Stimulated activated CD8-positive, alpha-beta memory T cell treated with anti-CD3 and anti-CD28 coated beads, Interleukin-15, amount 100 ng/mL, for 48 hours (primary cell): ENCODE measurements at places on chromosomes 16 and 17.

DNA sequence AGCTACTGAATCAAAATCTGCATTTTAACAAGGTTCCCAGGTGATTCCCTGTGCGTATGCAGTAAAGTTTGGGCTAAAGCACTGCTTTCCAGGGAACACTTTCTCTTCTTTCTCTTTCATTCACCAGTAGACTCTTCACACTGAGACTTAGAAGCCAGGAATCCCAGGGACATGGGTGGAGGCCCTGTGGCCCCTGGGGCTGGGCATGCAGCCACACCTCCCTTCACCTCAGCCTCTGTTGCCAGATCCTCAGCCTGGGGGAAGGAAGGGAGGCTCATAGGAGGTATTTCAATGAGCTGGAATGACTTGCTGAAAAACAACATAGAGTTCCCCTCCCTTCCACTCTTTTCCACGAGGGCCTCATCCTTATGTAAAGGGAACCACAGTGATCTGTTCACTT is 1.2 kb downstream of the G6PC3 start:
- no peak for DNase-seq

DNA sequence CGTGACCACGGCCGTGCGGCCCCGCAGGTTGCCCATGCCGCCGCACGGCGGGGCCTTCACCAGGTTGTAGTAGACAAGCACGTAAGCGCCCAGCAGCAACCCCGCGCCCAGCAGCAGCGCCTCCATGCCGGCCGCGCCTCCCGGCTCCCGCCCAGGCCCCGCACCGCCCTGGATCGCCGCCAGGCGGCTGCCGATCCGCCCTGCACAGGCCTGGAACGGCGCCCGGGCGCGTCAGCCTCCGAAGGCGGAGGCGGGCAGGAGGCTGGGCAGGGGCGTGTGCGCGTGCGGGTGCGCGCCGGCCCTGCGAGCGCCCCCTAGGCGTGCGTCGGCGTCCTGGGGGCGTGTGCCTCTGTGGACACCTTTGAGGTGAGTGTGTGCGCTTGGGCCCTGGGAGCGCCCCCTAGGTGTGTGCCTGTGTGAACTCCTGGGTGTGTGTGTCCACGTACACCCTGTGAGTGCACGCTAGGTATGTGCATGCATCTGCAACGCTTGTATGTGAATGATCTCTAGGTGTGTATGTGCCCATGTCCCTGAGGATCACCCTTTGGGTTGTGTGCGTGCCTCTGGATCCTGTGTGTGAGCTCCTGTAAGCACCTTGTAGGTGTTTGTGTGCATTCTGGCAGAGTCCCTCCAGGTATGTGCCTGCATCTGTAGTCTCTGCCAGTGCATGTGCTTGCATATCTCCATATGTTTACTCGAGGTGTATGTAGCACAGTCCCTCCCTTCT is at the start of gene DHRS13:
DHRS13 (minus strand) TSS at position 261 of the 727 bp plus-strand sequence; CDS start at position 126, 135 bp downstream.
- DNase-seq: peak; percentile 91

DNA sequence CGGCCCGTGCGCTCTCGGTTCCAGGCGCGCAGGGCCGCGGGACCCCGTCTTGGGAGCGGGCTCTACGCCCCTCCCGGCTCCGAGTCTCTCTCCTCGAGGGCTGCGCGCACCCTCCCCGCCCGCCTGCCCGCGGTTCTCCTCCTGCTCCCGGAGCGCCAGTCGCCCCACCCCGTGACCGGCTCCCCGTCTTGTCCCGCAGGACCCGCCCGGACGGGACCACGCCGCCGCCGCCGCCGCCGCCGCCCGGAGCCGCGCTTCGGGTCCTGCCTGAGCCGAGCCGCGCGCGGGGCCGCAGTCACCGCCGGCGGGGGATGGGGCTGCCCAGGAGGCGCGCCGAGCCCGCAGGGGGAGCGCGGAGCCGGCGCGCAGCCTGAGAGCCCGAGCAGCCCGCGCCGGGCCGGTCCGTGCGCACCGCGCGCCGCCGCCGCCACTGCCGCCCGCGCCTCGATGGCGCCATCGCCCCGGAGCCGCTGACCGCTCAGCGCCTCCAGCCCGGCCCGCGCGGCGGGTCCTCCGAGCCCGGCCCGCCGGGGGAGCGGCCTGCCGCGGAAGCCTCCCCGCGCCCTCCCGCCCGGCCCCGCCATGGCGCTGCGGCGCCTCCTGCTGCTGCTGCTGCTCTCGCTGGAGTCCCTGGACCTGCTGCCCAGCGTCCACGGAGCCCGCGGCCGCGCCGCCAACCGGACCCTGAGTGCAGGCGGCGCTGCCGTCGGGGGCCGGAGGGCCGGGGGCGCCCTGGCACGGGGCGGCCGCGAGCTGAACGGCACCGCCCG is at the start of gene SHISA6:
SHISA6 (plus strand) TSS at position 373 of the 770 bp plus-strand sequence.
- DNase-seq: no peak

- DNase-seq: no peak
These were observed 223.2 kb upstream of the GSE1 start for GRCh38 chr16:85389679-85390470.

DNA sequence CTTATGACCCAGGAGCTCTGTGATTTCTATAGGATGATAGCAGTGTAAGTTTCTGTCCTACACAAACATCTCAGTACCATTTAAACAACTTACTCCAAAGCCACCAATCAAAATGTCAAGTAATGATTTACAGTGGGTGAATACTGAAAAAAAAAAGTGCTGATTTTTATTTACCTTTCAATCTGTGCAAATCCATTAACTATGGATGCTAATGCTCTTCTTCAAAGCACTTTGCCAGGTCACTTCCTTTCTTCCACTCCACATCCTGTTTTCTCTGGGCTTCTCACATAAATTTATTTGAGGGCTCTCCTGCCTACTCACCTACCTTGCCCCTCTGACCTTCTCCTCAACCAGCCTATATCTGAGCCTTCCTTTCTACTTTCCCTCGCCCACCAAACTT is 101.6 kb downstream of the SKAP1 start:
- DNase-seq: no peak

DNA sequence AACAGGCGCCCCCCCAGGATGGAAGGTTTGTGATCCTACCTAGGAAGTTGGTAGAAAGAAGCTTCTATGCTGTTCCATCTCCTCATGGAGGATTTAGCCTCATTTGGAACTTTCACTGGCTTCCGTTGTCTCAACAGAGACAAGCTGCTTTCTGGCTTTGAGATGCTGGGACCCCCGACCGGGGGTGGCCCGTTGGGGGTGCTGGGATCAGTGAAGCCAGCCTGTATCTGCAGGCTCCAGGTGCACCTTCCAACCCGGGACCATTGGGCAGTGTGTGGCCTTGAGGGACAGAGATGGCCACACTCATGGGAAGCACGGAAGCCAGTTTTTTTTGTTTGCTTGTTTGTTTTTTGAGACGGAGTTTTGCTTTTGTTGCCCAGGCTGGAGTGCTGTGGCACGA is 15.4 kb downstream of the CIBAR2 start:
- DNase-seq: no peak

- DNase-seq: no peak
These were observed 45.4 kb downstream of the SOX8 start for GRCh38 chr16:1026784-1027500.

DNA sequence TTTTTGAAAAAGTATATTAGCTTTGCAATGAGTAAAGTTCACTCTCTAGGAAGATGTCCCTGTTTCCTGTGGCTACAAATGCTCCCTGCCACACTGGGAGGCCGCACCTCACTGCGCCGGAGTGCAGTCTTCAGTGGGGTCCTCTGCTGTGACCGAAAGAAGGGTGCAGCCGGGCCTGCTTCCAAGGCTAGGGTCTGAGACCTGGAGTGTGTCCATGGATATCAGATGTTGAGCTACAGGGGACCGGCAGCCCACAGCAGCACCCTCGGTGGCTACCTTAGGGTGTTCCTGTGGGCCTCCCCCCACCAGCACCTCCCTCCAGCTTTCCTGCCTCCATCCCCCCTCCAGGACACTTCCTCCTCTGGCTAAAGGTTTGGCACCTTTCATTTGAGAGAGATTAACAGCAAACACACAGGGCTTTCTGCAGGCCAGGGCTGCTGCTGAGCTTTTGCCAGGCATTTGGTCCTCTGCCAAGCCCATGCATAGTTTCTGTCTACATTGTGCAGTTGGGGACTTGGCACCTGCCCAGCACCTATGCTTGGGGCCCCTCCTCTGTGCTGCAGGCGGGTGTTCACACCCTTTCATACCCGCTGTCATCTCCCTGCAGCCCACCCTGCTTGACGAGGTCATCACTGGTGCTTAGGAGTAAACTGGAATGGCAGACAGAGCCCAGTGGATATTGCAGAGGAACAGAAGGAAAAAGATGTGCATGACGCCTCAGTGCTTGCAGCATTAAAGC is 33.8 kb upstream of the CRISPLD2 start:
- DNase-seq: no peak

- no peak for DNase-seq
These were observed 171.7 kb downstream of the ABCC12 start for GRCh38 chr16:47983999-47984580.

DNA sequence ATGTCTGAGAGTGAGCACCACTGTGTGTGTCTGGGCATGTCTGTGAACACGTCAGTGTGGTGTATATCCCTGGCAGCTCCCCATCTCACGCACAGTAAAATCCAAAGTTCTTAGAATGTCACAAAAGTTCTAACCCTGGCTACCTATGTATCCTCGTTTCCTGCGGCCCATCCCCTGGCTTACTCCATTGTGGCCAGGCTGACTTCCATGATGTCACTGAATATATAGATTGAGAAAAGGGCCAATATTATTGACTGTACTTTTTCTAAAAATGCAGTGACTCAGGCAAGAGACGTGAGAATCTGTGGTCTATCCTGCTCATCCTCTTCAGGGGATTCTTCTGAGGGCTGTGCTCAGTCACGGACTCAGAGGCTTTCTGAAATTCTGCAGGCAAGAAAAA is 963 bp upstream of the METTL22 start:
- no peak for DNase-seq

- DNase-seq: no peak
These were observed 9.0 kb upstream of the CLEC18A start for GRCh38 chr16:69942099-69942491.

GRCh38 chr17:65355246-65355645 is 206.2 kb downstream of the AXIN2 start:
- DNase-seq: no peak

- DNase-seq: no peak
These were observed 15.4 kb downstream of the CNOT1 start for GRCh38 chr16:58614212-58614611.

DNA sequence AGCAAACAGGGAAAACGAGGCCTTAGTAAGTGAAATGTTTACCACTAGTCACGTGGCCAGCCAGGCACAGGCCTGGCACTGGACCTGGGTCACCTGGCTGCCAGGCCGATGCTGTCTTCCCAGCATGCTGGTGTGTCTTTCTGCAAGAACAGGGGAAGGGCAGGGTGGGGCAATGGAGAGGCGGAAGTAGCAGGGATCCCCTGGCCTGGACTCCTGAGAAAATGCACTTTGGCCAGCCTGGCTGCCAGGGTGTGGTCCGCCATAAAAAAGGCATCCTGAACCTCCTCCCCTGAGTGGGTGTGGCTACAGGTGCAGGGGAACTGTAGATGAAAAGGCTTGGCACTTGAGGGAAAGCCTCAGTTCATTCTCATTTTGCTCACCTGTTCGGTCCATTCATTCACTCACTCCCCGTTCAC is 1.0 kb upstream of the ANKRD40CL start:
- no peak for DNase-seq

GRCh38 chr16:79006765-79007164 is 593.8 kb downstream of the MAF start:
- DNase-seq: no peak

DNA sequence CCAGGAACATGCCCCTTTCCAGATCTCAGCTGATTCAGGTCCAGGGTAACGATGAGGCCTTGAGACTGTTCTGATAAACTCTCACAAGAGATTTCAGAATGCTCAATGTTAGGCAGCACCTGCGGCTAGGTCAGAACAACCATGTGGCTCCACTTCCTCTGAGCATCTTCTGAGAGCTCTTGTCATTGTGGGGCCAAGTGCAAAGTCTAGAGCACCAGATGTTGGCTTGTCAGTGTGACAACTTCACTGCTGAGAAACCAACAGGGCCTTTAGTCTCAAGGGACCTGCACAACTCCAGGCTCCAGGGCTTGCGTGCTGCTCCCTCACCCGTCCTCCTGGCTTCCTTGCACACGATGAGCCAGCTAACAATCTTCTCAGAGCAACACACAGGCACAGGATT is 29.0 kb downstream of the FCSK start:
- DNase-seq: no peak

- no peak for DNase-seq
These were observed 282.0 kb downstream of the BCAS3 start for GRCh38 chr17:60959696-60960095.

DNA sequence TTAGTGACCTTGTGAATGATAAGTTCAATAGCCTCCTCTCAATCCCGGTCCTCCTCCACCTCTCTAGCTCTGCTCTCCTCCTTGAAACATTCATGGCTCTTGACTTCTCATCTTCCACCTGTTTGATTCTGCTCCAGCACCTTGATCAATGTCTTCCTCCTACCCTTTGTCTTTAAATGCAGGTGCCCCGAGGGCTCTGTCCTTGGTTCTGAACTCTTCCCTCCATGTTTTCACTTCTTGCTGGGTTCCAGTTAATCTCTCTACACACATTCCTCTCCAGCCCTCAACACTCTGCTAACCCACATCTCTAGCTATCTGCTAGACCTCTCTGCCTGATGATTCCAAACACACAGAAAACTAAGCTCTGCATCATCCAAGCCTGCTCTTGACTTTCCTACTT is 13.4 kb downstream of the CD300E start:
- no peak for DNase-seq

DNA sequence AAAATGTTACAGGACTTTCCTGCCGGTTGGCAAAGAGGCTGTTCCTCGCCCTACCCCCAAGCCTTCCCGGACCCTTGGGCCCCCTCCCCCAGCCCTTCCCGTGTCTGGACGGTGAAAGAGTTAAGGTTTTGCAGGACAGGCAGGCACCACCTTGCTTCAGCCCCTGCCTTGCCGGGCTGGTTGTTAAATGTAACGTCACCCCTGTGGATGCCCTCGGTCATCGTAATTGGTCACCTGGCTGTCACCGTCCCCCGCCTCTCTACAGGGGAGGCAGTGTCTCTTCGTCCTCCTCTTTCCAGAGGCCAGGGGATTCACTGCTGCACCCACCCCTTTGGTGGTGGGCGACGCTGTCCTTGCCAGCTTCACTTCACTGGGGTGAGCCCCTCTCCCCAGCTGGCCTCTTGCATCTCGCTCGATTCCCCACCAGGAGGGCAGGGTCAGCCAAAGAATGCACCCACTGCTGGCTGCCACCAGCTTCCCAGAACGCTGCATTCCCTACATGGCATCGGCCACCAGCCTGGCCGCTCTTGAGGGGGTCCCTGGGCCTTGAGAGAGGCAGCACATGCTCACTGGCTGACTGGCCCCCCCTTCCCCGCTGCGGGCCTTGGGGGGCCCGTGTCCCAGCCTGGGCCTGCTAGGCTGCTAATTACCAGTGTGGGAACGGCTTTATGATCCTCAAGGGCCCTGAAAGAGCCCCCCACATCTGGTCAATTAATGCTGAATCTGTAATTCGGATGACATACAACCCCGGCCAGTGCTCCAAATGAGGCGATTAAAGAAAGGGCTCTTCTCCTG is 25.2 kb upstream of the GSE1 start:
- no peak for DNase-seq

DNA sequence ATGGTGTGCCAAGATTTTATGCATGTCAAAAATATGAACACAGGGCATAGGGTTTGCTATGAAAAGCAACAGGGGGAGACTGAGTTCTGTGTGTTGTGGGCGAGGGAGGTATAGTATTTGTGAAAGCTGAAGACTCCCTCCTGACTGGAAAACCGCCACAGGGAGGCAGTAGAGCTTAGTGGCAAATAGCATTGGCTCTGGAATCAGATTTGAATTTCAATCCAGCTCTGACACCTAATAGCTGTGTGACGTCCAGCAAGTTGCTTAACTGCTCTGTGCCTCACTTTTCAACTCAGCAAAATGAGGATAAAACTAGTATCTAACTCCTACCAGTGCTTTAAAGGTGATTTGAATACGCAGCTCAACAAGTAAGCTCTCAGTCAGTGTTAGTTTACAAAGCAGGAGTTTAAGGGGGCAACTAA is 22.0 kb downstream of the KPNA2 start:
- DNase-seq: no peak
